ENCODE measurements at places on chromosomes 5 and 9.

DNA sequence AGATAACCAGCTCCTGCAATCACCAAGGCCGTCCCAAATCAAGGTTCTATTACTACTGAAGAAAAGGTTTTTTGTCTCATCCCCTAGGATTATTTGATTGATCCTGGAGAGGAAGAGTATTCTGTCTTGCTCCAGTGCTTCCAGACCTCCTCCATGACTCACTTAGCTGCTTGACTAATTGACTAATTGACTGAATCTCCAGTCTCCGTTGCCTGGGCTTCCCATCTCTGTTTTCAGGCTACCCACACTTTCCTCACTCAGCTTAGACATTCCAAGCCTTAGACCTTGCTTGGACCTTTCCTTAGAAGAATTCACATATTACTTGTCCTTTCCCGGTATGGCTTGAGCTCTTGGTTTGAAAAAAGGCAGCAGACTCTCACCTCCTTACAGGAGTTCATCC, 60.6 kb downstream of the FRMD3 start:
- DNase-seq: no peak
- H3K27me3 ChIP-seq: no peaks in the 10 kb centered on the region
- no peak overlapping the region for H3K4me3 ChIP-seq
- H3K4me1 ChIP-seq: no peaks in the 10 kb centered on the region
- no peak overlapping the region for H3K27ac ChIP-seq

DNA sequence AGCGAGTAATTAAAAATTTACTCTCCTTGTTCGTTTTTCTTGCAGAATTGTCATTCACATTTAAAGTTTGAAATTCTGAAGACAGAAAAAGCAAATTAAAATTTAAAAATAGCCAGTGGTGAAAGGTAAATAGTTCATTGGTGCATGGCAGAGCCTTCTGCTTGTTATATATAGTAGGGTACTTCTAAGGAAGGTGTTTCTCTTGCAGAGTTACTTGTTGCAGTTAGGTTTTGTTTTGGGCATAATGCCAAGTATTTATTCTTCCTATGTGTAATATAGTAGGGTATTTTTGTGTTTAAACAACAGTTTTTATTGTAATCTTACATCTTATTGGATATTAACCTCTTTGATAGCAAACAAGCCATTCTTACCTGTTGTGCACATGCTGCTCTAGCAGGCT, 179.4 kb downstream of the KDM4C start:
- H3K27me3 ChIP-seq: no peaks in the 10 kb centered on the region
- no peak overlapping the region for H3K4me3 ChIP-seq
- DNase-seq: no peak
- H3K27ac ChIP-seq: no peak overlapping the region
- no peaks in the 10 kb centered on the region for H3K36me3 ChIP-seq
- peaks cover 7% of the 10 kb centered on the region for H3K4me1 ChIP-seq

DNA sequence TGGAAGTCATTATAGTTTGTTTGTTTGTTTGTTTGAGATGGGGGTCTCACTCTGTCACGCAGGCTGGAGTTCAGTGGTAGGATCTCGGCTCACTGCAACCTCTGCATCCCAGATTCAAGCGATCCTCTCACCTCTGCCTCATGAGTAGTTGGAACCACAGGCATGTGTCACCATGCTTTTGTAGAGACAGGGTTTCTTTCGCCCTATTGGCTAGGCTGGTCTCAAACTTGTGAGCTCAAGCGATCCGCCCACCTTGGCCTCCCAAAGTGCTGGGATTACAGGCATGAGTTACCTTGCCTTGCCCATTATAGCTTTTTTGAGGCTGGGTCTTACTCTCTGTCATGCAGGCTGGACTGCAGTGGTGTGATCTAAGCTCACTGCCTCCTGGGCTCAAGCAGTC, 28.8 kb downstream of the NSD1 start:
- peaks cover 23% of the 10 kb centered on the region for H3K36me3 ChIP-seq
- no peaks in the 10 kb centered on the region for H3K27me3 ChIP-seq
- no peaks in the 10 kb centered on the region for H3K4me1 ChIP-seq

GRCh38 chr5:93072831-93073459, 508.1 kb downstream of the NR2F1-AS1 start:
- no peak overlapping the region for H3K27ac ChIP-seq
- H3K27me3 ChIP-seq: no peaks in the 10 kb centered on the region
- H3K4me3 ChIP-seq: no peak overlapping the region
- no peaks in the 10 kb centered on the region for H3K36me3 ChIP-seq
- H3K4me1 ChIP-seq: no peaks in the 10 kb centered on the region

DNA sequence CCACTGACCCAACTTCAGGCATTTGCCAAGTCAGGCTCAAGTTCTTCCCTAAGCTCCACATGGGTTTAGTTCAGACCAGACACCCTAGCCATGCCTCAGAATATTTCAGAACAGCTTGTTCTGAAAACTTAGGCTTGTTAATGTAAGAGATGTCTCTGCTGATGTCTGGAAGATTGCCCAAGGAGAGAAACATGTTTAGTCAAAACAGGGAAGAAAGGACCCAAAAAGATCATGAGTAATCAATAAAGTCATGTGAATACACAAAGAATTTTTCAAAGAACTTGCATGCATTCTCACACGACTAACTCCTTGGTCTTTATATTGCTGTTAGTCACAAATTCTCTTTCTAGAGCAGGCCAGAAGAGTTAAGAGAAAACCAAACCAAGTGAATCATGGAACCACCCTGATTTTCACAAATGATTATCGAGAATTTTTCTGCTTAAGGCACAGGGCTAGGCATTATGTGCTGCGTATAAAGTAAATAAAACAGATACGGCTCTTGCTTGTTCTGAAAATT, 158.1 kb upstream of the HMHB1 start:
- no peaks in the 10 kb centered on the region for H3K36me3 ChIP-seq
- peaks cover 22% of the 10 kb centered on the region for H3K4me1 ChIP-seq
- DNase-seq: no peak
- H3K27me3 ChIP-seq: no peaks in the 10 kb centered on the region
